ENCODE measurements at places on chromosomes 7 and 10.

- no peak for DNase-seq
These were observed 51.1 kb upstream of the SEPHS1 start for GRCh38 chr10:13399236-13399635.

- no peak for DNase-seq
These were observed 17.6 kb downstream of the ANXA11 start for GRCh38 chr10:80187465-80188409.

GRCh38 chr10:88870089-88870488 is 10.0 kb upstream of the STAMBPL1 start:
- no peak for DNase-seq

GRCh38 chr10:133143546-133143945 is 16.5 kb upstream of the KNDC1 start:
- no peak for DNase-seq

DNA sequence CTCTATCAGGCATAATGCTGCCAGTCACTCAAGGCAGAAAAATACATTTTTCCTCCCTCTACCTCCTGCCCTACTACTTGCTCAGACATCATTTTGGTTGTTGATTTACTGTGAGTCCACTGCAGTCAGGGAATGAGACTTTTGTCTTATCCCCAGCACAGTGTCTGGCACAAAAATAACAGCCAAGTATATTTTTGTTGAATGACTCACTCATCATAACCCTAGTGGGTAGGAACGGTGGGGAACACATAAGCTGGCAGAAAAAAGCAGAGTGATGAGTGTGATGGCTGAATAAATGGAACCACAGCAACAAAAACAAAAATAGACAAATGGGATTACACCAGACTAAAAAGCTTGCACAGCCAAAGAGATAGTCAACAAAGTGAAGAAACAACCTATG is 65.8 kb upstream of the LAMB4 start:
- DNase-seq: no peak

GRCh38 chr10:45461034-45461433 is 87.0 kb downstream of the ALOX5 start:
- DNase-seq: no peak

- DNase-seq: no peak
These were observed 98.7 kb downstream of the RALA start for GRCh38 chr7:39721919-39722597.

GRCh38 chr10:5515948-5516761 is 8.6 kb upstream of the CALML3 start:
- DNase-seq: no peak

- no peak for DNase-seq
These were observed 25.6 kb downstream of the PRF1 start for GRCh38 chr10:70576803-70577517.

DNA sequence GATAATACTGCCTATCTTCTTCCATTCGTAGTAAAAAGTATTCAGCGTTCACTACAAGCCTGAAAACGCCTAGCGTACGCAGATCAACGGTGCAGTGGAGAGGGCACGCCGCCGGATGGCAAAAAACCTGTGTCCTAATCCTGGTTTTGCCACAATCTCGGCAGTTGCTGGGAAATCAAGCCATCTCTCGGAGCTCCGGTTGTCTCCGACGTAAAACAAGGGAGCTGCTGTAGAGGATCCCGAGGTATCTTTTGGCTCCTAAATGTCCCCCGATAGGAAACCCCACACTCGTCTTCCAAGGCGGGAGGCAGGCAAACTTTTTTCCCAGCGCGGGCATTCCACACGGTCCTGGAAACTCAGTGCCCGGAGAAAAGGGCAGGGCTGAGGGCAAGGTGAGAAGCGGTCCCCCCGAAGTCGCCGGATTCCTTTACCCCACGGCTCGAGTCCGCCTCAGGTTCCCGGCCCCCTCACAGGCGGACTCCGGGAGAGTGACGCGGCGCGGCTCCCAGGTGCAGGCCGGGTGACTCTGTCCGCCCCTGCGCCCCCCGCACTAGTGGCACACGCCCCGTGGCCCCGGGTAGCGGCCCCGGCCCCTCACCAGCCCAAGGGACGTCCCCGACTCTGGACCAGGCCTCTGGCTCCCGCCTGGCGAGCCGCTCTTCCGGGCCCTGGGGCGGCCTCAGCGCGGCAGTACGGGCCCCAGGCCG is 649 bp downstream of the IDE start:
- DNase-seq: no peak

DNA sequence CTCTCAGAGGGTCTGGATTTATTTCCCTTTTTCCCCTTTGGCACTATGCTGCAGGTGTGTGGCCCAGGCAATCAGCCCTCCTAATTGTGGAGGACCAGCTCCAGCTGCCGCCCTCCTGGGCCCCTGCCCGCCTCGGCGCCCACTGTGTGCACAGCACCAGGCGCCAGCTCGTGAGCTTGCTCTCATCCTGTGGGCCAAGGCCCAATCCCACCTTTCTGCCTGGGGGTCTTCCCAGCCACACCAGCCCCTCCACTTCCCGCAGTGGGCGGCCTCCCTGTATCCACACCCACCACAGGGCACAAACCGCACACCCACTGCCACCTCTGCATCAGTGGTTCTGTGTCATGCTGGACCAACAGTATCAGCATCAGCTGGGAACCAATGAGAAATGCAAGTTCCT is 25.5 kb upstream of the SLIT1 start:
- DNase-seq: no peak

DNA sequence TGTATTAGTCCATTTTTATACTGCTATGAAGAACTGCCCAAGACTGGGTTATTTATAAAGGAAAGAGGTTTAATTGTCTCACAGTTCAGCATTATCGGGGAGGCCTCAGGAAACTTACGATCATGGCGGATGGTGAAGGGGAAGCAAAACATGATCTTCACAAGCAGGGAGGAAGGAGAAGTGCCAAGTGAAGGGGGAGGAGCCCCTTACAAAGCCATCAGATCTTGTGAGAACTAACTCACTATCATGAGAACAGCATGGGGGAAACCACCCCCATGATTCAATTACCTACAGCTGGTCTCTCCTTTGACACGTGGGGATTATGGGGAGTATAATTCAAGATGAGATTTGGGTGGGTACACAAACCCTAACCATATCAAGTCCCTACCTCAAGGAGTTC is 85.4 kb downstream of the JAZF1 start:
- DNase-seq: no peak

DNA sequence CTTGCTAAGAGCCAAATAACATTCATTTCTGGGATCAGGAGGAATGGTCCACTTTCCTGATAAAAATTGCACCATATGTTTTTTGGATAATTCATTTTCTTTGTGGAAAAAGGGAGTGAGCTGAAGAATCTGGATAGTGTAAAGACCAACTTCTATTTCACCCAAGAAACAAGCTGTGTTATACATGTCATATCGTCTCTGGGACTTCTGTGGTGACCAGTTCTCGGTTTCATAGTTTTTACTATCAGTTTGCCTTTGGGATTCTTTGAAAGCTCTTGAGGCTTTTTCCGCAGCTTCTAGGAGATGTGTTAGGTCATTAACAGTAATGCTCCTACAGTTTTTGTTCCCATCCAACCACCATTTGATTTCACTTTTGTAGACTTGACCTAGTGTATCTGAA is 14.4 kb upstream of the SAMD9 start:
- DNase-seq: no peak

- DNase-seq: no peak
These were observed 166.9 kb upstream of the WDR11 start for GRCh38 chr10:120684226-120684625.

- no peak for DNase-seq
These were observed 14.0 kb downstream of the NEURL1 start for GRCh38 chr10:103507235-103508191.

- DNase-seq: no peak
These were observed 141.4 kb downstream of the ARHGAP22 start for GRCh38 chr10:48463318-48464003.

DNA sequence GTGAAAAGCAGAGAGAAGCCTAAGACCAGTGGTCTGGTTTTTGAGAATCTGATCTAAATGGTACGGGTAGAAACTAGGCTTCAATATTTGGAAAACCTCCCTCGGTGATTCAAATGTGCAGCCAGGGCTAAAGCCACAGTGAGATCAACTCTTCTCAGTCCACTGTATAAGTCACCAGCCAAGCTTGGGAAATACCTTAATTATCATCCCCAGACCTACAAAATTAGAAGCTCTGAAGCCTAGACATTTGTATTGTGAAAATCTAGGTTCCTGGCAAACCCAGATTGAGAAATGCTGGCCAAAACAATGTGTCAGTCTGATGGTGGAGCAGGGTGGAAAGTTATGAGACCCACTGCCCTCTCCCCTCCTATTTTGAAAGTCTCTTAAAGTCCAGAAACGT is 131.7 kb downstream of the DGKI start:
- DNase-seq: no peak

DNA sequence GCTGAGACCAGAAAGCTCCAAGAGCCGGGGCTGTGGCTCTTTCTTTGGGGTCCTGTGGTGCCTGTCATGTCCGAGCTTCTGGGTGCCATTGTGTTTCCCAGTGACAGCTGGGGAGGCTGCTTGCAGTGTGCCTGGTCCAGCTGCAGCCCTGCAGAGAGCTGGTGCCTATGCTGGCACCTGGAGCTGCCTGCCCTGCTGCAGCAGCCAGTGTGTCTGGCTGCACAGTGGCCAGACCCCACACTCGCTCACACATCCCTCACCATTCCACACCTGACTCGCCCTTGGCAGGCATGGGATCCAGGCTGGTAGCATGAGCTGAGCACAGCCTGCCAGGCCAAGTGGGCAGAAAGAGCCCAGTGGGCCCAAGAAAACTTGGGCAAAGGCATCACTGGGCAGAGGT is 635.1 kb upstream of the SEMA3D start:
- DNase-seq: no peak

- no peak for DNase-seq
These were observed 209.7 kb upstream of the AUTS2 start for GRCh38 chr7:69388452-69389137.

DNA sequence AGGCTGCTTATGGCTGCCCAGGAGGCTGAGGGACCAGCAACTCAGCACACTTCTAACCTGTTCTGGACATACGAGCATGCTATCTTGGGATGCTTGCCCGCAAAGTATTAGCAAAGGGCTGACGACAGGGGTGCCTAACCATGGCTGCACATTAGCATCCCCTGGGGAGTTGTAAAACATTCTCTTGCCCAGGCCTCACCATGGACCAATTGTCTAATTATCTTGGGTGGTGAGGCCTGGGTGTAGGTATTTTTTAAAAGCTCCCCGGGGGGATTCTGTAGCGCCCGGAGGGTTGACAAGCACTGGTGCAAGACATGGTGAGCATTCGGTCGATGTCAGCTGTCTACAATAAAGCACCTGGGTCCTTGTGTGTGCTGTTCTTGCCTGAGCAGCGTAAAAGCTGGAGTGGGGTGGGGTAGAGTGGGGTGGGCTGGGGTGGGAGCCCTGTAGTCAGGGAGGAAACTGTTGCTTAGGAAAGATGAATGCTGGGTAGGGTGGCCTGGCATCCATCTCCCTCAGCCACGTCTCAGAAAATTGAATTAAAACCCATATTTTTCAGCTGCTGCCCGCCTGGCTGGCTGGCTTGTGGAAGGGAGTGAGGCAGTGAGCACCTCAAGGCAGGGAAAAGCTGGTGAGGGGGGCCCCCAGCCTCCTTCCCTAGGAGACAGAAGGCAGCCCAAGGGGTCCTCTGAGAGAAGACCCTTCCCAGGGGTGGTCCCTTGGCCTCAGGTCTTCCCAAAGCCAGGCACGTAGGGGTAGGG is 2.9 kb upstream of the ADCYAP1R1 start:
- no peak for DNase-seq

GRCh38 chr7:28807396-28807994 is 150.6 kb downstream of the TRIL start:
- no peak for DNase-seq

- no peak for DNase-seq
These were observed 24.9 kb upstream of the WDFY4 start for GRCh38 chr10:48659790-48660189.

- no peak for DNase-seq
These were observed 548.0 kb downstream of the TCERG1L start for GRCh38 chr10:130763491-130763890.

DNA sequence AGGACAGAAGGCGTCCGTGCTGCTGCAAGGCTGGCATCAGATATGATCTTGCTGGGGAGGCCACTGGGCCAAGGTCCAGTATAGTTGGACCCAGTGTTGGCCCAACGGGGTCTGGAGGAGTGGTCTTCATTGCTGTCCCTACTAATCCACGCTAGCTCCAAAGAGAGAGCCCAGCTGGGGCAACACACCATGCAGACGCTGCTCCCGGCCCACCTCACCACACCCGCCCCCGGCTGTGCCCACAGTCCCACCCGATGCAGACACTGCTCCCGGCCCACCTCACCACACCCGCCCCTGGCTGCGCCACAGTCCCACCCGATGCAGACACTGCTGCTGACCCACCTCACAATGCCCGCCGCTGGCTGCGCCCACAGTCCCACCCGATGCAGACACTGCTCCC is 121.5 kb downstream of the VIPR2 start:
- DNase-seq: no peak

DNA sequence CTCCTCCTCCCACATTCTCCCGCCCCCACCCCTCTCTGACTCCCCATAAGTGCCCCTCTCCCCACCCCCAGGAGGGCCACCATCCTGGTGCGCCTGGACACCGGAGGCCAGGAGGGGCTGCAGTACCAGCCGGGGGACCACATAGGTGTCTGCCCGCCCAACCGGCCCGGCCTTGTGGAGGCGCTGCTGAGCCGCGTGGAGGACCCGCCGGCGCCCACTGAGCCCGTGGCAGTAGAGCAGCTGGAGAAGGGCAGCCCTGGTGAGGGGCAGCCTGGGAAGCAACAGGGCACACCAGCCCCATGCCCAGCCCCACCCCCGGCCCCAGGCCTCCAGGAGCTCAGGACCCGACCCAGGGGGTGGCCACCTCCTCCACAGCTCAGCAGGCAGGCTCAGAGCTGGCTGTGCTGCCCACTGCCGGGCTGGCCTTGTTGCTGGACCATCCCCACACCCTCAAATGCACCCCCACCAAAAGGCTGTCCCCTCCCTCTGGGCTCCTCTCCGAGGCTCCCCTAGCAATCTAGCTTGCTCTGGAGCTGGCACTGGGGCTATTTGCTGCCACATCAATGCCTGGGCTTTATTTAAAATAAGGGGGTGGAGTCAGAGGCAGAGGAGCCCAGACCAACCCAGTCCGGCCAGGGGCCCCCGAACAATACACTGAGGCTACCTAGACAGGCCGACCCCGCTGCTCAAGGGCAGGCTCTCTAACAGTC is 14.8 kb downstream of the ATG9B start:
- DNase-seq: no peak

GRCh38 chr7:29483219-29484104 is 80.2 kb upstream of the PRR15 start:
- no peak for DNase-seq

DNA sequence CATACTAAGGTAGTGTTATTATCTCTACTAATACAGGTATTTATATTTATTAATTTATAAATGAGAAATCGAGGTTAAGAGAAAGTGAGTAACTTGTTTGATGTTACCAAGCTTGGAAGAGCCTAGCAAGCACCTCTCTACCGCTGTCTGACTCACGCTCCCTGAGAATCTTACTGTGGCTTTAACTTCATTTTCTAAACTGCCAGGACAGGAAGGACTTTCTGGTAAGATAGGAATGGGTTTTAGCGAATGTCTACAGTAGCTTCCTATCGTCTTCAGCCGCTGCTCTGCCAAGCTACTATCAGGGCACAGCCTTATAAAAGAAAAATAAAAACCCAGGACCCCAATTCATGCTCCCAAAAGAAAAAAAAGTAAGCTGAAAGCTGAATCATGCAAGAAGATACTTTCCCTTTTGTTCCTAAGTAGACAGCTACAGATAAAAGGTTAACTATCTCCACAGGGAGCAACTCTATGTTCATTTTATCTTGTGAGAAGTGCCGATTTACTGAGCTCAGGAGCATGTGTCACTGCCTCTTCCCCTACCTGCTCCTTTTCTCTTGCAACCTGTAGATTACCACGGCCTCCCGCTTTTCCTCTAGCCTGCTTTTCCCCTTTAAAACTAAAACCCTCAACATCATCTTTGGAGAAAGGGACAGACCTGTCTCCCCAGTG is 60.2 kb downstream of the THNSL1 start:
- no peak for DNase-seq
